Activated T-helper 1 cell treated with anti-CD3 and anti-CD28 coated beads, Interleukin-2, amount 50 U/mL, for 16 hours (primary cell): ENCODE measurements at places on chromosomes 13 and 19.

- DNase-seq, result peak; percentile 74
Observed at GRCh38 chr19:18007044-18007916, 690 bp upstream of the ARRDC2 start.

GRCh38 chr13:46160471-46161066 is 21.4 kb downstream of the LCP1 start:
- no peak for DNase-seq

- no peak for DNase-seq
Observed at GRCh38 chr13:96449920-96450319, 360.0 kb downstream of the HS6ST3 start.

DNA sequence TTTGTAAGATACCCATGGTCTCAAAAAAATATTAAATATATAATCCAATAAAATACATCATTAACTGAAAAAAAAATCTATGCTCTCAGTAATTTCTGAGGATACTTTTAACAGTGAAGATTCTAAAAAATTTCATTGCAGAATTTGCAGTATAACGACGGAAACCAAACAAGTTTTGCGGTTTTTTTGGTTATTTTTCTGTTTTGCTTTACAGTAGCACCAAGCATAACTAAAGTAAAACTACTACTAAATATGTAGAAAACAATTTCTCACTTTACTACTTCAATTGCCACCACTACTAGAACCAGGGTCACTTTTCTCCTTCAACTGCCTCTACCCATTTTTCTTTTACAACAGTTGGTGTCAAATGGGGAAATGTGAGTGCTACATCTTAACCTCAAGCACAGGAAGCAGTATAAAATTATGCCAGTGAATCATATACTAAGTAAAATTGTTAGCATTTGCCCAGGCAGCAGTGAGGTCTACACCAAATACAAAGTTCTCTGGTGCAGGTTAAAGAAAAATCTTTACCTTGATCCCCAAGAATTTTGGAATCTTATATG is 24.1 kb downstream of the MICU2 start:
- no peak for DNase-seq

DNA sequence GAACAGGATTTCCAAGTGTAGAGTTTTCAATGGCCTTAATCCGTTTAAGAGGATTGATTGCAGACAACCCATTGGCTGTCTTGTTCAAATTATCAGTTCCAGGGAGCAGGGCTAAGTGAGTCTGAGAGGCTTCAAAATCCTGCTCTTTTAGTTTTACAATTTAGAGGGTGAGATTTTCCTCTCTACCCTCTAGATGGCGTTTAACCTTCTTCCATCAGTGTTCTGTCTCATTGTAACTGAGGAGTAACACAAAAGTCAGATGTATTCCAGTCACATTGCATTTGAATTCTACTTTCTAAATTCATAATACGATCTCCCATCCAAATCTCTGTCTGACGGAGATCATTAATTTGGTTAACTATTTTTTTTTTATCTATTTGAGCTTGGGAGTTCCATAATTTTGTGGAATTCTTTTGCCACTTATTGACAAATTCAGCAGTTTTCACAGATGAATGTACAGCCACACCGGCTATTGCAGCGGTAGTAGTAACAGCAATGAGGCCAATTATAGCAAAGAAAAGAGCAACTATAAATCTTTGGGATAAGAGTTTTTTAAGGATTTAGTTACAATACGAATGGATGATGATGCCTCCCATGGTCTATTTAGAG is 7.8 kb upstream of the C19orf84 start:
- no peak for DNase-seq

DNA sequence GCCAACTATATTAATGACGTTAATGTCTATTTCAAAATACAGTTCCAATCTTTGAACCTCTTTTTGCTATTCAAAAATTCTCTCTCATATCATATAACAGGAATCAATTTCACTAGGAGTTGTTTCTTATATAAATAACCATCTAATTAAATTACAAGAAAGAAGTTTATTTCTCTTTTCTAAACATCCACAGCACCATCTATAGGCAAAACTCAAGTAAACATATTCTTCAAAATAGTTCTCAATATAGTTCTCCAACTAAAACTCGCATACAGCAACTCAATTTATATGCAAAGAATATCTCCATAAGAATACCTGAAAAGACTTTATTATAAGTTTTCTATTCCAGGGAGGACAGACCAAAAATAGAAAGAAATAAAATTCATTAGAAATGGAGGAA is 65.6 kb downstream of the RBM26 start:
- no peak for DNase-seq

DNA sequence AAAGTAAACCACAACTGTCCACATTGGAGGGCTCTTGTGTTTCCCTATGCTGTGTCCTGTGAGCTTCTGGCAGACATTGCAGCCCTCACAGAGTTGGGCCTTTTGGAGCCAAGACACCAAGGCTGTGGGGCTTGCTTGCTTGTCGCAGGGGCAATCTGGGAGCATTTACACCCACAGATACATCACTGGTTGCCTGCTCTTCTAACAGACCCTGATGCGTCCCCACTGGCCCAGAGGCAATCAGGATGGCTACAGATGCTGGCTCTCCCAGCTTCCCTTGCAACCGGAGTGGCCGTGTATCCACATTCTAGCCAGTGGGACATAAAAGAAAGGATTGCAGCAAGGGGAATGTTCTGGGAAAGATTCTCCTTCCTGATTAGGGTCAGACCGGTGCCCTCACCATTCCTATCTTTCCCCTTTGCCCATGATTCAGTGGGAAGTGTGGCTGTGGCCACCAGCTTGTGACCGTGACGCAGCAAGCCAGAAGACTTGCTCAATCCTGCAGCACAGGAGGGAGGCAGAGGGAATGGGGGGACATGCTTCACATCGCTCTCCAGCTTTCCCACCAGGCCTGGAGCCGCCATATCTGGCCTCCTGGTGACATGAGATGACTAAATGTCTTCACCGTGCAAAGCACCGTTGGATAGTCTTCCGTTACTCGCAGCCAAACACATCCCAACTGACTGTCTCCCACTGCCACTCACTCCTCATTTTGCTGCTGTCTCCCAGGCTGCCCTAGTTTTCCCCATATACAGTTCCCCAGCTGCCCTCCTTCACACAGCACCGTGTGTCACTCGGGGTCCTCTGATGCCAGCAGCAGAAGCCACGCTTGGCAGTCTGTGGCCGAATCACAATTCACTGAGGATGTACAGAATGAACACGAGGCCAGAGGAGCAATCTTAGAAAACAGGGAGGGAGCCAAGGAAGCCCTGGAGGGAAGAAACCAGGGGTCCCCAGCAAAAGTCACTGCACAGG is 151.0 kb downstream of the DPF1 start:
- no peak for DNase-seq

- DNase-seq, result no peak
Observed at GRCh38 chr19:38547421-38547820, 70.3 kb downstream of the MAP4K1 start.

GRCh38 chr13:57409121-57409520 is 222.4 kb upstream of the PCDH17 start:
- no peak for DNase-seq

- DNase-seq, result no peak
Observed at GRCh38 chr13:56886398-56886797, 254.3 kb upstream of the PRR20A start.

GRCh38 chr13:56907766-56908165 is 233.0 kb upstream of the PRR20A start:
- no peak for DNase-seq
